ENCODE measurements at places on chromosomes 11 and 22.

DNA sequence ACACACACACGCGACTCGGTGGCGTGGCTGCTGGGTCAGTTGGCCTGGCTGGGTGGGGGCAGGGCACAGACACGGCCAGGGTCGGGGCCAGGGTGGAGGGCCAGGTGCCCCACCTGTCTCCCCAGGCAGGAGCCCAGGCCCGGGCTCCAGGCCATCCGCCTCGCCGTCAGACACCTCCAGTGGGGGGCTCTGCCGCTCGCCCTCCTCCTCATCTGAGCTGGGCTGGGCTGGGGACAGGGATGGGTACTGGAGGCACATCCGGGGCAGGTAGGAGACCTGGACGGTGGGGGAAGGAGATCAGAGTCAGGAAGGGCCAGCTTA, 6.2 kb upstream of the MYBPC3 start:
- DNase-seq = no peak

DNA sequence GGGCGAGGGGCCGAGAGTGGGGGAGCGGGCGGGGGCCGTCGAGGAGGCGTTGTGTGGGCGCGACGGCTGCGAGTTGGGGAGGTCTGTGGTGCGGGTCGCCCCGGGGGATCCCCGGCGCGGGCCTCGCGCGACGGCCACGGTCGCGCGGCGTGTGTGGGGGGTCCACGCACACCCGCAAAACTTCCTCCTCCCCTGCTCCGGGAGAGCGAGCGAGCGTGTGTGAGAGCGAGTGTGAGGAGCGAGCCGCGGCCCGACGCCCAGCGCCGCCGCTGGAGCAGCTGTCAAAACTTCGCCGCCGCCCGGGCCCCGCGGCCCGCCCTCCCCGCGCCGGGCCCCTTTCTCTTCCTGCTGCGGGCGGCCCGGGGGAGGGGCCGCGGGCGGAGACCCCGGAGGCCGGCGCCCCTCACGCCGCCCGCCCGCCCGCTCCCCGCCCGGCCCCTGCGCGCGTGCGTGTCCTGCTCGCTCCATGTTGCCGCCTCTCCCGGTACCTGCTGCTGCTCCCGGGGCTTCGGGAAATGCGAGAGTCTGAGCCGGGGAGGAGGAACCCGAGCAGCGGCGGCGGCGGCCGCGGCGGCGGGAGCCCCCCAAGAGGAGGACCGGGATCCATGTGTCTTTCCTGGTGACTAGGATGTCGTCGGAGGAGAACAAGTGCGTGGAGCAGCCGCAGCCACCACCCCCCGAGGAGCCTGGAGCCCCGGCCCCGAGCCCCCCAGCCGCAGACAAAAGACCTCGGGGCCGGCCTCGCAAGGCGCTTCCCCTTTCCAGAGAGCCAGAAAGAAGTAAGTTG, 9.0 kb upstream of the CCT8L2 start:
- DNase-seq = no peak

DNA sequence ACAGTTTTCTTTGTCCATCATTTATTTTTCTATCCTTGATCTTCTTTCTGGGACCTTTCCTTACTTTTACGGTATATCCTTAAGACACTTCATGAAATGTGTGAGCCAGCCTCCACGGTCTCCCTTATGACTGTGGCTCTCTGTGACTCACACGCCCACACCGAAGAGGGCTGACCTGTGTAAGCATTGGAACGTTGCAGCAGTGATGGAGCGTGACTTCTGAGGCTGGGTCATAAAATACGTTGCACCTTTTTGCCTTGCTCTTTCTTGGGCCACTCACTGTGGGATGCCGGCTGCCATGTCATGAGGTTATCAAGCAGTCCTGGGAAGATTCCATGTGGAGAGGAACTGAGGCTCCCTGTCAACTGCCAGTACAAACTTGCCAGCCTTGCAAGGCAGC, 96.3 kb upstream of the RAB1B start:
- DNase-seq = no peak

DNA sequence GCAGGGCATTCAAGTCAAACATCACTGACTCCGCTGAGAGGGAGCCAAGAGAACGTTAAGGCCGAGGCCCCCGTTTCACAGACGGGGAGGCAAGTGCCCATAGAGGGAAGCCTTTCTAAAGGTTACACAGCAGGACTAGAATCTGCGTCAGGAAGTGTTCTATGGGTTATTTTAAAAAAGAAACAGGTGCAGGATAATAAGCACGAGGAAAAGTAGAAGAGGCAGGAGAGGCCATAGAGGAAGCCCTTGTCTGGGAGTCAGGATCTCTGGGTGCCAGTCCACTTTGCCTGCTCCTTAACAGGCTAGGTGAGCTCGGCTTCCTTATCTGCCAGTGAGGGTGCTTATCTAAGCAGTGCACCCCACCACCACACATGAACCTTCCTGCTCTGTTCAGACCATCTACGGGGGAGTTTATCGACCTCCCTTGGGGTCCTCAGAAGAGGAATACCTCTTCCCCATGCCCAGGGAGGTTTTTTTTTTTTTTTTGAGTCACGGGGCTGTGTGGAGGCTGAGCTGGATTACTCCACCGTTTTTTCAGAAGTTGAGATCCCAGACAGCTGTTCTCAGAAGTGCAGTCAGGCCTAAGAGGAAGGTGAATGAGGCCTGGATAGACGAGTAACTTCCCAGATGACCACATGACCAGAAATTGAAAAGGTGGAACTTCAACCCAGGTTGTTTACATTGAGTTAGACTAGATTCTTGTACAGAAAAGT, 1.2 kb upstream of the FCHSD2 start:
- no peak for DNase-seq

GRCh38 chr11:110337570-110338193, 41.3 kb upstream of the RDX start:
- DNase-seq = no peak

DNA sequence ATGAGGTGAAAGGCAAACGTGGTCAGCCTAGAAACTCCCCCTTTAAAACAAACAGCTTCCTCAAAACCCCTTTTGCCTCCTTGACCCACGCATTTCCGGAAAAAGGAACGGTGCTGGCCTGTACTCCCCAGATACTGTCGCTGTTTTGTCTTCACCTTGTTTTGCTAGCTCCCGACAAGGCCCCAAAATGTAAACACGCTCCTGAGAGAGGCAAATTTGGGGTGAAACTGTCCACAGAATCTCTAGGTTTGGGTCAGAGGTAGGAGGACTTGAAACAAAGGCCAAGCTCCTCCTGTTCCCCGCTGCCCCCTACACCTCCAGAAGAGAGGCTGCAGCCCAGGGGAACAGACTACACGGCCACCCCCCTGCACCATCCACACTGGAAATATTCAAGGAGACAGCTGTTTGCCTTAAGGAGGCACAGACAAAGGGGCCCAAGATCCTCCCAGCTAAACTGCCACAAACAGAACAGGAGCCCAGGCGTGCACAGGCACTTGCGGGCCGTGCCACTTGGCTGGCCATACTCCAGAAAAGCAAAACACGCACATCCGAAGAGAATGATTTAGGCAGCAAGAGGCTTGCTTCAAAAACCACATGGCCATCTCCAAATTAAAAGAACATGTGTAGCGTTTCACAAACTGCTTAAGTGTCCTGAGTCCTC, 160.5 kb upstream of the GRK3 start:
- peak; percentile 50 for DNase-seq

DNA sequence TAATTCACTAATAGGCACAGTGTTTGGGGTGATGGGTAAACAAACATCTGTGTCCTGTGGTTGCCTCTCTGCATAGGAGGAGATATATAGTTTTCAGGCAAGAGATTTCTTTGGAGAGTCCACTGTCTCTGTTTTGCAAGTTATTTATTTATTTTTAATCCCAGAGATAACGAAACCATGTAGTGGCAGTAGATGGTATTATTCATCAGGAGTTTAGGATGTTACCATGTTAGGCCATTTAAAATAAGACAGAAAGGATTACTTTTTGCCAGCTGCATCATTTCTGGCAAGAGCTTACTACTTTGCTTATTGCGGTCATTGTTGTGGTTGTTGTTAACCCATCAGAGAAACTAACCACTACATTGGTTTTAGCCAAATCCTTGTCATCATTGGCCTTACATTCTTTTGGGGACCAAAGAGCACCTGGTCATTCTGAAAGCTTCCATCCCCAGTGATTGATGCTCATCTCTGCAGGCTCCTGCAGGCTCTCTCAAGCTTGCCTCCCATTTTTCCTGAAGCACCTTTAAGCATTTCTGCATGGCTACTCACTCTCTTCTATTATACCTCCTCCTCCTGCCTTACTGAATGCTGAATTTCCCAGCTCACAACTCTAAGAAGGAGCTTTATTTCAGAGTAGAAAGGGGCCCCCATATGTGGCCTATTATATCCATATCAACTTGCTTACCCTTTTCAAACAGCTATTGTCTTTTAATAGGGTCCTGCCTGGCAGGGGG, 84.4 kb downstream of the CSTPP1 start:
- DNase-seq = no peak

GRCh38 chr22:35517207-35517606, 23.4 kb upstream of the RASD2 start:
- DNase-seq = no peak

GRCh38 chr22:43100225-43100624, 10.3 kb upstream of the BIK start:
- no peak for DNase-seq

GRCh38 chr11:124481365-124482323, 36.1 kb upstream of the OR8B8 start:
- DNase-seq = peak; percentile 7

GRCh38 chr11:46800177-46800576, 45.9 kb downstream of the CKAP5 start:
- no peak for DNase-seq

DNA sequence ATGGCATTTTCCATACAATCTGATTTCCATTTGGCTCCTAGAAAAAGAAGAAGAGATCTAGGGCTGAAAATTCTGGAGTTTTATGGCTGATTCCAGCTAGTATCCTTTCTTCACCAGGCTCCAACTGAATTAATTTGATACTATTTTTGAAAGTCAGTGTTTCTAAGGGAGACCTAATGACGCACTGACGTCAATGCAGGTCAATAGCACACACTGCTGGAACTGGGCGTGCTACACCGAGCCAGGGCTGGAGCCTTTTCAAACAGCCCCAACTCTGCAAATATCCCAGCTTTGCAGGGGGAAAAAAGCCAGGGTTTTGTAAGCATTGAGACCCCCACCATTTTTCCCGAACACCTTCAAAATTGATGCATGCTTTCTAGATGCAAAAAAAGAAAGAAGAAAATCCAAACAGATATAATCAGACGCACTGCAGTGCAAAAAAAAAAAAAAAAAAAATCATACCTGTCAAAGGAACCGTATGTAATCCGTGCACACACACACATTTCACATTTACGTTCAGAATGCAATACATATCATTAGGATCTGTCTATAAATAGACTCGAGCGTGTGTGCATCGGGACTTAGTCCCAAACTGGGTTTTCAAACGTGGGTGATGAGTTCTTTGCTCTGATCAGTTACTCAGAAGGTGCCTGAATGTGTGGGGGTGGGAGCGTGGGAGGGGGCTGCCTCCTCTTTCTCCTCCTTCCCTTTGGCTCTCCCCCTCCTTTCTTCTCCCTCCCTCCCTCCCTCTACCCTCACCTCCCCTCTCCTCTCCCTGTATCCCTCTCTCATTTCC, 124.5 kb upstream of the HSD17B12 start:
- no peak for DNase-seq

DNA sequence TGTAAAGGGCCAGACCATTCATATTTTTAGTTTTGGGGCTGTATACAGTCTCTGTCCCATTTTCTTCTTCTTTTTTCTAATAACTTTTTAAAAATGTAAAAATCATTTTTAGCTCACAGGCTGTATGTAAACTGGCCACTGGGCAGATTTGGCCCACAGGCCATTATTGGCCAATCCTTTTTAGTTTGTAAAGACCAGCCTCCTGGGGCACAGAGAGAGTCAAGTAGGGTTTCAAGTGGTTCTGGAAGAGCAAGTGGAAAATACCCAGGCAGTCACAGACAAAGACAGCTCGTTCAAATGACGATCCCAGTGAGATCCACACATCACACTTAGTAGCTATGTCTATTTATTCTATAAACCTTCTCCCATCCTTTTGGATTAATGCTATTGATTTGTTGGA, 150.2 kb upstream of the ARHGAP20 start:
- no peak for DNase-seq

- no peak for DNase-seq
Measured at GRCh38 chr11:22190827-22191463, 1.9 kb upstream of the ANO5 start.

GRCh38 chr11:46389450-46390330, 1.9 kb downstream of the CHRM4 start:
- no peak for DNase-seq

DNA sequence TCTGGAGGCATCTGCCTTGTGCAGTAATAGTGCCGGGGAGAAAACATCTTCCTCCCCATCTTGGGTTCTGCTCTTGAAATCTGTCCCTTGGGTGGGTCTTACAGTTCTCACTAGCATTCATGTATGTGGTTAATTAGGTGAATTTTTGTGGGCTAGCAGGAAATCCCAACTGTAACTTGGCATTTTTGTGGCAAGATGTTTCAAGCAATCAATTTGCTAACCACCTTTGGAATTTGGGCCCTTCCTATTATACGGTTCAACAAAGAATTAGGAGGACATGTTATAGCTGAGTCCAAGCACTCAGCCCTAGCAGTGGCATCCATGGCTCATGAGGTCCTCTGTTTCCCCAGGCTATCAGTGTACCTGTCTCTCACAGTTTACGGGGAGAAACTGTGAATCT, 89.1 kb upstream of the MTNR1B start:
- DNase-seq = no peak

DNA sequence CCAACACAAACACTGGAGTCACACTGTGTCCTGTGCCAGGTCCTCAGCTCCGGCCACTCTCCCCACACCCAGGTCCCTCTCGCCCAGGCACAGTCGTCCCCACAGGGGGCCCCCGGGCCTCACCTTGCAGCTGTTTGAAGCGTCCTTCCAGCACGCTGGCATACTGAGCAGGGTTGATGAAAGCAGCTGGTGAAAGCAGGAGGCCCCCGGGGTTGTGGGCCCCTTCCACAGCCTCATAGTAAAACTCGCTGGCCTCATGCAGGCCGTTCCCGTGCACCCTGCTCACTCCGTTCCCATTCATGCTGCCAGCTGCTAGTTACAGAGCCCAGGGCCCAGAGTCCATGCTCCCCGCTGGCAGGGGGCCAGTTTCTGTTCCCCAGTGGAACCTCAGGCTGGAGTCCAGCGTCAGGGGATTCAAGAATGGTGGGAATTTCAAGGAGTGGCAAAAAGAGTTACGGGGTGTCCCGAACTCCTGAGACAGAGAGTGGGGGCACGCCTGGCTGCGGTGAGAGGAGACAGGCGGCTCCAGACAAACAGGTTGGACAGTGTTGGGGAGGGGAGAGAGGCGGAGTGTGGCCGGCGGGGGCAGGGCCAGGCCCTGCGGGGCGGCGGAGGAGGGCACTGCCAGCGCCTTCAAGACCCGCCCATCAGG, 10.6 kb downstream of the SPTBN2 start:
- DNase-seq = no peak

GRCh38 chr11:12354750-12355545, 22.4 kb upstream of the PARVA start:
- no peak for DNase-seq

- DNase-seq = no peak
Measured at GRCh38 chr22:44368611-44369292, 56.0 kb upstream of the SHISAL1 start.

- no peak for DNase-seq
Measured at GRCh38 chr11:69654001-69654659, 13.2 kb downstream of the CCND1 start.

- DNase-seq = no peak
Measured at GRCh38 chr11:110704210-110704864, 7.9 kb downstream of the ARHGAP20 start.

- DNase-seq = no peak
Measured at GRCh38 chr22:30016596-30016995, 63.7 kb upstream of the HORMAD2 start.

GRCh38 chr11:72421351-72421750, 13.0 kb downstream of the CLPB start:
- no peak for DNase-seq
